ENCODE measurements at places on chromosomes 16 and 17.

DNA sequence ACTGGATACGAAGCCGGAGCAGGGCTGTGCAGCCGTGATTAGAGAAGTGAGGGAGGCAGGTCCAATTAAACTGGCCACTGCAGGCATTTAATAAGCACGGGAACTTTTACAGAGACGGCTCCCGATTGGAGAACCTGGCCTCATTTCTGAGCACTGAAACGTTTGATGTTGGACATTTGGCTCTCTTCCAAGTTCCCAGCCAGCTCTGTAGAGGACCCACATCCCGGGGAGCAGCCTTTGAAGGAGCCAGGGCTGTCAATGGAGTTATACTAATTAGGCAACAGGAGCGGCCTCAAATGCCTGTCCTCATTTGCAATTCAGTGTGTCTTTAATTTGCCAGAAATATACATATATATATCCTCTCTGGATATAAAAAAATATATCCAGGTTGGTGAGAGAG is 499.4 kb upstream of the C16orf82 start:
- no peak for DNase-seq

GRCh38 chr16:27225536-27226360 is 22.4 kb downstream of the KDM8 start:
- no peak for DNase-seq

DNA sequence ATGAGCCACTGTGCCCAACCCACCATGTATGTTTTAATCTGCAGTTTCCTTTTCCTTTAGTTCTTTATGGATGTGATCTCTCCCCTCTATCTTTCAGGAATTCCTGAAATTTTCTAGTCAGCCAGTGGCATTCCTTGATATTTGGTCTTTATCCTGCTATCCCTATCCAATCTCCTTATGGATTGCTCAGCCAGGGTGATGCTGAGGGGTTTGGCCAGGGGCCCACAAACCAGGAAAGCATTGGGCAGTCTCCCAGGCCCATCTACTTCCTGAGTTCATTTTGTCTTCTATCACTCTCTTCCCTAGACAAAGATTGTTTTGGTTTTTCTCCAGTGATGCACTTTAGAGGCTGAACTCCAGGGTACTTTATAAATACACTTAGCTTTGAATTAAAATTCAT is 115.9 kb downstream of the KATNIP start:
- DNase-seq, result no peak

- DNase-seq, result no peak
These were observed 121.6 kb downstream of the ANKRD11 start for GRCh38 chr16:89368604-89369249.

DNA sequence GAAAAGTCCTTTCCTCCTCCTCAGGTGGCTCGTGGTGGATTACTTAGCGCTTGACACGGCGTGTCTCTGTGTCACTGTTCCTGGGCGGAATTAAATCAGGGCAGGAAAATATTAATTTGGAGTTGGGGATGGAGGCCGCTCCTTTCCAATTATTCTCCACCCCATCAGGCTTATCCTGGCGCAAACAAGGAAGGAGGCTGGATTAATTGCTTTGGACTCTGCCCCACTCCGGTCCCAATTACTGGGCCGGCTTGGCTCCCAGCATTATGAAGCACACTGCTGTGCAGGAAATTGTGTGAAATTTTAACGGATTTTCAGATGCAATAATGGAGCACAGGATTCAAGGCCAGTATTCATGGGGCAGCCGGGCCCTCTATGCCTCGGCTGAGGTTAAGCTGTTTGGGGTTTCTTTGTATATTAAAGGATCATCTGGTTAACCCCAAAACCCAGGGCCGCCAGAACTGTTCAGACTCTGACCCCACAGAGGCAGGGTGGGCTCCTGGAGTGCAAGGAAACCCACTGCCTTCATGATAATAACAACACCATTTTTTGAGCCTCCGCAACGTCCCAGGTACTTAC is 87.8 kb downstream of the MRM1 start:
- DNase-seq, result no peak

DNA sequence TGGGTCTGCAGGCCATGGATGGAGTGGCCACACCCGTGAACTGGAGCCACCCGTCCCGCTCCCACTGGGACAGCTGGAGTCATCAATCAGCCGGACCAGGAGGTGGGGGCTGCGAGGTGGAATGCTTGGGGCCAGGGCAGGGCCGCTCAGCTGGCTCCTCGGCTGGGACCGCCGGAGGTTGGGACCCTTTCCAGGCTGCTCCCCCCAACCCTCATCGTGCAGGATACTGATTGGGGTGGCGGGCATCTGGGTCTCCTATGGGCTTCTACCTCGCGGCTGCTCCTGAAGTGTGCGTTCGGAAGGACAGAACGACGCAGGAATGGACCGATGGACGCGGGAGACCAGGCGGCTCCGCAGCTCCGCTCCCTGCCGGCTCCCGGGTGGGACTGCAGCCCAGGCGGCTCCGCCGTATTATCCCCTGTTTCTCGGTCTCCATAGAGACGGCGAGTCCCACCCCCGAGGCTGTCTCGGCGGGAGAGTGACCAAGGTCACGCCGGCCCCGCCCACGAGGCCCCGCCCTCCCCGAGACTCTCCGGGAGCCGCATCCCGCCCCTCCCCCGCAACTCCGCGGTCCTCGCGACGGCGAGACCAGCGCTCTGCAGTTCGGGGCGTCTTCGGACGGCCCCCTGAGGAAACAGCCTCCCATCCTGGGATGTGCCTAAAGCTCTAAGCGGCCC is at the start of gene TPPP3:
Gene TPPP3 (minus strand): TSS at position 388 of the 677 bp plus-strand sequence. CDS start 2,387 bp downstream, outside the sequence.
- DNase-seq, result no peak

GRCh38 chr16:87240211-87241136 is 76.7 kb downstream of the C16orf95 start:
- no peak for DNase-seq

GRCh38 chr16:53881371-53881770 is 177.4 kb downstream of the FTO start:
- DNase-seq, result no peak

GRCh38 chr17:61420052-61420451 is 20.4 kb downstream of the TBX2 start:
- no peak for DNase-seq

- no peak for DNase-seq
These were observed 19.6 kb downstream of the MPP3 start for GRCh38 chr17:43813386-43813785.

GRCh38 chr16:8919089-8919933 is 37.2 kb downstream of the LITAFD start:
- DNase-seq, result no peak

- DNase-seq, result no peak
These were observed 1.0 kb upstream of the EPN3 start for GRCh38 chr17:50531428-50532025.

GRCh38 chr16:12078405-12079280 is 102.1 kb downstream of the SNX29 start:
- DNase-seq, result no peak

DNA sequence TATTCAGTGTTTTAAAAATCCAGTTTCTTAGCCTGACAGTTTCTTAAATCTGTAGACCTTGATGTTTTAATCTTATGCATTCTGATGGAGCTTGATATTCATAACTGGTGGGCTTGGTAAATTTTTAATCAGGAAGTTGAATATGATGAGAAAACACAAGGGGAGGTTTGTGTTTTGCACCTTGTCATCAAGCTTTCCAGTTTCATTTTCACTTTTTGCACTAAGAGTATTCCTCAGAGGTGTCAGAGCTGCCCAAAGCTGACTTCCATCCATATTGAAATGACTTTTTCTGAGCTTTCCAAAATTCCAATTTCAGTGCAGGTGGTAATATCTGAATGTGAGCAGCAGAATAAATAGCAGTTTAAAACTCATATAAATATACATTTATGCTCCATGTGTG is 555.0 kb upstream of the RBFOX1 start:
- DNase-seq, result no peak

GRCh38 chr16:79758615-79759346 is 158.2 kb upstream of the MAF start:
- DNase-seq, result no peak

- DNase-seq, result no peak
These were observed 195.0 kb downstream of the FOXL1 start for GRCh38 chr16:86773354-86773715.

GRCh38 chr17:77503916-77504651 is 363.3 kb downstream of the SEC14L1 start:
- DNase-seq, result no peak

GRCh38 chr16:31077592-31078396 is 3.6 kb downstream of the ZNF646 start:
- no peak for DNase-seq

DNA sequence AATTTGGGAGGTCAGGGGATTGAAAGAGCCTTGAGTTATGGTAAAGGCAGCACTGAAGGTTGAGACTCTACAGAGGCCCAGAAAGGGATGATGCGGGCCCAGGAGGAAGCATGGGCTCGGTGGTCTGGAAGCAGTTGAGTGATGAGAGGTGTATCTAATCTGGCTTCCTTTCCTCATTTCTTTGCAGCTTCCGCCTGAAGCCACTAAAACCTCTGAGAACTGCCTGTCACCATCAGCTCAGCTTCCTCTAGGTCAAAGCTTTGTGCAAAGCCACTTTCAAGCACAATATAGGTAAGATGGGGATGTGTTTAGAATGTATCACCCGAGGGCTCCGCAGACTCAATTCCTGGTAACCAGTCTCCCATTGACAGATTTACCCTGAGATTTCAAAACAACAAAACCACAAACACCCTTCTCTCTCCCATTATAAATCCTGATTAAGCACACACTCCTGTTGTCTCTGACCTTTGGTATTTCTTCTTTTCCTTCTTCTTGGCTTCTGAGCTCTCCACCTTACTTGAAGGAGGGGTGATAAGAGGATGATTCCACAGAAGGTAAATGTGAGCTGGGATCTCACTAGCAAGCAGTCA is 21.2 kb downstream of the USP43 start:
- no peak for DNase-seq

- no peak for DNase-seq
These were observed 18.3 kb upstream of the CBX8 start for GRCh38 chr17:79814974-79815835.

DNA sequence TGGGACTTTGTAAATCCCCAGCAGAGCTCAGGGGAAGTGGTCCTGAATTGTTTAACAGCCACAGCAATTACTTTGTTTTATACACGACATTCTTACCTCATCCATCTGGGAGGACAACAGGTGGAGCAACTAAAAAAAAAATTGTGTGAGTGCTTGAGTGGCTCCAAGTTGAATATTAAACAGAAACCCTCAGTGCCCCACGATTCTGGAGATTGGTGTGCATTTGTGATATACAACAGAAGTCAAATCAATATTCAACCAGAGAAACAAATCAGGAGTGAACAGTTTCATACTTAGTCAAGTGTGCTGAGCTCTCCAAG is 204.8 kb downstream of the HAPSTR1 start:
- no peak for DNase-seq

DNA sequence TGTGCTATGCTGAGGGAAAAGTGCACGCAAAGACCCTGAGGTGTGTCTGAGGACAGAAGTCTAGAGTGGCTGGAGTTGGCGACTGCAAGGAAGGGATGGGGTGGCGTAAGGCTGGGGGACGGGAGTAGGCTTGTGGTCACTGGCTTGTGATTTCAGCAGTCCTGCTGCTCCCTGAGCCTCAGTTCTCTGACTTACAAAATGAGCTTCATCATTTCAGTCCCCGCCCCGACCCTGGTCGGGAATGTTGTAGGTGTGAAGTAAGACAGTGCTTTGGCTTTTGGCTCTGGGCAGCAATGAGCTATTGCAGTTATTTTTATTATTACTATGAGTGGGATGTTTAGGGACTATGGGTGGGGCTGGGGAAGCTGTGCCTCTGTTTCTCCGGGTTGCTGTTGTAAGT is 8.6 kb downstream of the ADGRG1 start:
- no peak for DNase-seq

- no peak for DNase-seq
These were observed 87.7 kb downstream of the ENGASE start for GRCh38 chr17:79162012-79162963.

DNA sequence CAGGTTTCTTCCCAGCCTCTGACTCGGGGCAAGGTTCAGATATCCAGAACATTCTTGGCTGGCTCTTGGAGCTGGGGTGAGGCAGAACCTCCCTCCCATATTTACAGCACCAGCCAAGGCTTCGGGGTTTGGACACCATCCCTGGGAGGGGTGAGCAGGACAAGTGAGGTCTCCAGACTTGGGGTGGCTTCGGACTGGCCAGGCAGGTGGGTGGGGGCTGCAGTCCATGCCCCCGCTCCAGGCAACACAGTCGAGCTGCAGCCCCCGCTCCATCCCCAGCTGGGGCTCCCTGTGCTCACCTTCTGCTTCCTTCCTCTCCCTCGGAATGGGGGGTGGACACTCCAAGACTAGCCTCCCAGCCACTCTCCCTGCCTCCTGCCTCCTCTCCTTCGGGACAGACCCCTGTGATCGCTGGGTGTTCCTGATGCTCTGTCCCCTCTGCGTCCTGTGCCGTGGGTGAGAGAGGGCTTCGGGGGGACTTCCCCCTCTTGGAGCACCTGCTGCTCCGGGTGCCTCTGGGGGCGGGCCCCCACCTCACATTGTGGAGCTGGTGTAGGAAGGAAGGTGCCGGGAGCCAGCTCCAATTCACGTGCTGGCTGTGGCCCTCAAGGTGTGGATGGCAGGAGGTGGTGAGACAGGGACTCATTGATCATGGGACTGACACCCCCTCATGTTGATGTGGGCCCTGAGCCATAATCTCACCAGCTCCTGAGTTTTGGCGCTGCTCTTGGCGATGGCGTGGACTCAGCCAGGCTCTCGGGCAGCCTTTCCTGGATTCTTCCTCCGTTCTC is 189.2 kb downstream of the SEC14L1 start:
- no peak for DNase-seq

DNA sequence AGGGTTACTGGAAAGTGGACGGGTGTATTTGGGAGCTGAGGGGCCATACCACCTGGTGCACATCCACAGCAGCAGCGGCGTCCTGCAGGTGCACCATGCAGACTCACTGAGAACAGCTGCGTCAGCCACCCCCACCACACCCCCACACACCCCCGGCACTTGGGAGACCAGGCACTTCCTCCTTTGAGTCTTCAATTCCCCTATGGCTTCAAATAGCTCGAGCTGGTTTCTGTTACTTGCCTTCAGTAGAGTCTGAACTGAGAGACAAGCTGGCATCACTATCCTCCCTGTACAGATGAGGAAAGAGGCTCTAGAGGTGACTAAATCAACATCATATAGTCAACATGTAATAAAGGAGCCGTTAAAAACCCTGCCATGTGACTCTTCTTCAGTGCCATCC is 15.4 kb downstream of the CUEDC1 start:
- no peak for DNase-seq

GRCh38 chr16:16148755-16149154 is 74.5 kb downstream of the ABCC6 start:
- DNase-seq, result no peak

DNA sequence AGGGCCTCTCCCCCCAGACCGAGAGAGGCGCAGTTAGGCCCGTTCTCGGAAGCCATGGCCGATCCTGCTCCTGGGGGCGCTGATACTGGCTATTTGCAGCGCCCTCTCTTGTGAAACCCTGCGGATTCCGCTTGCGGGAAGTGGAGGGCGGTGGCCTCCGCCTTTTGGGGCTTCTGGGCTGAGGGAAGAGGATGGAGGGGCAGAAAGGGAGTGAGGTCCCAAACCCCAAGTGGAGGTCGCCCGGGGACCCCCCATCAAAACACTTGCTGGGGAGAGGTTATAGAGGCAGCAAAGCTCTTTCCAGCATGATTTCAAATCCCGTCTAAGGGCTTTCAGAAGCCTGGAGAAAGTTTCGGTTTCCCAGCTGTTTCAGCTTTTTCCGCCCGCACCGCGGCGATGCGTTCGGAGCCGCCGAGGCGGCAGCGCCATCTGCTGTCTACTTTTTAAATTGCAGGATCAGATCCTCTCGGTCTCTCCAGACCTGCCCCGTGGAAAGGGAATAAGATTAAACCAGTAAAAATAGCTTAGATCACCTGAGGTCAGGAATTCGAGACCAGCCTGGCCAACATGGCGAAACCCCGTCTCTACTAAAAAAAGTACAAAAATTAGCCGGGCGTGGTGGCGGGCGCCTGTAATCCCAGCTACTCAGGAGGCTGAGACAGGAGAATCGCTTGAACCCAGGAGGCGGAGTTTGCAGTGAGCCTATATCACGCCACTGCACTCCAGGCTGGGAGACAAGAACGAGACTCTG is 15.8 kb downstream of the SNX20 start:
- DNase-seq, result peak; percentile 90

All from stimulated activated CD8-positive, alpha-beta memory T cell treated with anti-CD3 and anti-CD28 coated beads, Interleukin-7, amount 100 ng/mL, for 1 hour (primary cell).